ENCODE measurements at places on chromosomes 12 and 14.

GRCh38 chr14:40981247-40981646 is 625.4 kb upstream of the LRFN5 start:
- DNase-seq, result no peak

DNA sequence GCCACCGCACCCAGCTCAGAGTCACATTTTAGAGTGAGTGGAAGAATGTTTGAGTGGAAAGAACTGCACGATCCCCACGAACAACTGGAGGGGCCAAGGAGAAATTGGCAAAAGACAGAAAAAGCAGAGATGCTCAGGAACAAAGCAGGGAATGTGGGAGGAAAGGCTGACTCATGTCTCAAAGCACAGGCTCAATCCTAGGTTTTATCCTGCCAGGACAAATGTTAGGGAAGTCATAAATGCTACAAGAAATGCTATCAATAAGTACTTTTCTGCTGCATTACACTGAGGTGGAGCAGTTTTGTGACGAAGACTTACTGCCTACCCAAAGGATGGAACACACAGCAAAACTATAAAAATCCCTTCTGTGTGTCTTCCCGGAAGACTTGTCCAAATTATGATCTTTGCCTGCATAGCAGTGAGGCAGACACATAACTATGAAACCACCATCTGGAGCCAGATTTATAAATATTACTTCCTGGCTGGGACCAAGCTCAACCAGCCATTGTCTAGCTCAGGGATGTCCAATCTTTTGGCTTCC is 26.7 kb downstream of the NIN start:
- no peak for DNase-seq

DNA sequence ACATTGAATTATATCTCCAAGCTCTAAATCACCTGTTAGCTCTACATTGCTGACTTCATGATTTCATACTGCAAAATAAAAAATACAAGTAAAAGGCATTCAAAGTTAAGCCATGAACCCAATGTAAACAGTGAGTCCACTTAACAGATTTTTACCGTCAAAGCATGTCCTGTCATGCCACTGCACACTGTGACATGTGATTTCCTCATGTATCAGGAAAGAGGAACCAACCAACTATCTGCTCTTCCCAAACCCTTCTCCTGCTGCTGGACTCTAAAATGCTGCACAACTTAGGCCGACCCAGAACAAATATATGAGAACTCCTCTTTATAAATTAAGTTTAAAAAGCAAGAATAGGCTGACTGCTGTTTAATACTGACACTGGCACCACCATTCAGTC is 37.5 kb downstream of the TM7SF3 start:
- no peak for DNase-seq

DNA sequence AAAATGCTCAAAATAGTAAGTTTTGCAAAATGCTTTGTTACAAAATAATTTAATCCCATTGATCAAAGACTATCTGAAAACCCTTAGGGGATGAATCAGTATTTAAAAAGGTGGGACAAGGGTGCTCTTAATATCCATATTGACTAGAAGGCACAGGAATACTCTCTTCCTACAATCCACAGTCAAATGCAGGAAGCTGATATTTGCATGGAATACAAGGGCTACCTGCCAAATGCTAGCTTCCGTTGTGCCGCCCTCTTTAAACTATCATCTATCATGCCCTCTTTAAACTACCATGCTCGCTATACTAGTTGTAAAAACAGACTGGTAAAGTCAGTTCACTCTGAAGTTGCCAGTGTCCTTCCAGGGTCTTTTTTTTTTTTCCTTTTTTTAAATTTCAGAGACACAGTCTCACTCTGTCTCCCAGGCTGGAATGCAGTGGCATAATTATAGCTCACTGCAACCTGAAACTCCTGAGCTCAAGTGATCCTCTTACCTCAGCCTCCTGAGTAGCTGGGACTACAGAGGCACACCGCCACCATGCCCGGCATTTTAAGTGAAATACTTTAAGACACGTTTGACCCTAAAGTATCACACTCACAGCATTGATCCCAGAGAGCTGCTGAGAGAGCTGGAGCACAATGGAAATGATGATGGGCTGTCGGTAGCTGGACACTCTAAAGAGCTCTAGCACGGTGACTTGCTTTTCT is 6.7 kb downstream of the SLC2A3 start:
- DNase-seq, result no peak

DNA sequence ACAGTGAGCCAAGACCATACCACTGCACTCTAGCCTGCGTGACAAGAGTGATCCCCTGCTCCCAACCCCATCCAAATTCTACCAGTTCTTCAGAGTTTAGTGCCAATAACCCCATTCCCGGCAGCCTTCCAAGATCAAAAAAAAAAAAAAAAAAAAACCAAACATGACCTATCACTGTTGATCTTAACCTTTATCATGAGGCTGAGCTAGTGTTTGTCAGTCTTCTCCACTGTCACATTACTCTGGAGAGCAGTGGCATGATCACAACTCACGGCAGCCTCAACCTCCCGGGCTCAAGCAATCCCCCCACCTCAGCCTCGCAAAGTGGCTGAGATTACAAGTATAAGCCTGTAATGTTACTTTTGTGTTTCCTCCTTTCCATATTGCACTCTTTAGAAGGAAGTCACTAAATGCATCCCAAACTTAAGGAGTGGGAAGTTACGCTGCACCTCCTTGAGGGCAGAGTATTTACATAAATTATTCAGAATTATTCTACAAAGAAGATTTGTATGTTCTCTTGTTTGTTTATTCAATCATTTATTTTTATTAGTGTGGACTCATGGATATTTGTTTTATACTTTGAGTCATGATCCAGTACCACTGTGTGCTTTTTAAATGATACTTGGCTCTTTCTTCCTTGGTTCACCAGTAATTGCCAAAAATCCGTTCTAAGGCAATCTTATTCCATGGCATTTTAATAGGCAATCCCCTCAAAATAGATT is 31.5 kb upstream of the FAM222A start:
- DNase-seq, result no peak

DNA sequence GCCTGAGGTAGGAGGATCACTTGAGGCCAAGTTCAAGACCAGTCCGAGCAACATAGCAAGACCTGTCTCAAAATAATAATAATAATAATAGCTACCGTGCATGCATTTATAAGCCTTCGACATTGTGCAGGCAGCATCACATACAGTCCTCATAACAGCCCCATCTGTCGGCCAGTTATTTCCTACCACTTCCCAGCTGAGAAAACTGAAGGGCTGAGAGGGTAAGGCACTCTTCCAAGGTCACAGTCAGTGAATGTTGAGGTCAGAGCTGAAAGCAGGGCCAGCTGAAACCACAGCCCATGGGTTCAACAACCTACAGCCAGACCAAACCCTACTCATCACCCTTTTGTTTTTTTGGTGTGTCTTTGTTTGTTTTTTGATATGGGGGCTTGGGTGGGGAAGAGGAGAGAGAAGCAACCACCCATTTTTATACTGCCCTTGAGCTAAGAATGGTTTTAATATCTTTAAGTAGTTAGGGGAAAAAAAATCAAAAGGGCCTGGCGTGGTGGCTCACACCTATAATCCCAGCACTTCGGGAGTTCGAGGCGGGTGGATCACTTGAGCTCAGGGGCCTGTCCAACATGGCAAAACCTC is 16.8 kb upstream of the ITPK1 start:
- DNase-seq, result peak; percentile 62

GRCh38 chr14:69325646-69326265 is 65.8 kb downstream of the GALNT16 start:
- peak; percentile 42 for DNase-seq

DNA sequence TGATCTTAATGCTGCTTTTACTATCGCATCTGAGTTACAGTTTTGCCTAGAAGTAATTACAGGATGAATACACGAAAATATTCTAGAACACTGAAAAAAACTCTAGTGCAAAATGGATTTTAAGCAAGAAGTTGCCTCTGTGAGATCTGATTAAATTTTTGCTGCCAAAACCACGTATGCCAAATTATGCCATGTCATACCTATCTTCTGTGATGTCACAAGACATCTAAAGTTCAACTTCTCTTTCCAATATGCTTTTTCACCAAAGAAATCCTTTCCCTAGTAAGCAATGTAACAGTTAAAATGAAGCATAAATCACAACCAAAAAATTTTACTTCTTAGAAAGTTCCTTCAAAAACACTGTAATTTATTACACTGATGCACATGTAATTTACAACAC is 39.6 kb downstream of the HECTD4 start:
- no peak for DNase-seq

DNA sequence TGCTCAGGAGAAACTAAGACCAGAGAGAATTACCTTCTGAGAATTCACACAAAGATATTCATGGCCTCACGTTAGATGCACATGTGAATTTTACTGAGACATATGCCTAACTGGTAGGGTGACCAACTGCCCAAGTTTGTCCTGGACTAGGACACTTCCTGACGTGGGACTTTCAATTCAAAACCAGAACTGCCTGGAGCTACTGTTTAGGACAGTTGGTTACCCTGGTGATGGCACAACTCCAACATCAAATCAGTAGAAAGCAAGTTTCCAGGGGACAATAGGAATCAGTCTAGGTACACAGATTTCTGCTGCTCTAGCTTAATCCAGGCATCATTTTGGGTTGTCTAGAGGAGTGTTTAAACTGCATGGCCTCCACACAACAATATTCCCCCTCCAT is 178.7 kb downstream of the GXYLT1 start:
- no peak for DNase-seq

GRCh38 chr12:59070322-59070933 is 150.1 kb upstream of the LRIG3 start:
- DNase-seq, result no peak

DNA sequence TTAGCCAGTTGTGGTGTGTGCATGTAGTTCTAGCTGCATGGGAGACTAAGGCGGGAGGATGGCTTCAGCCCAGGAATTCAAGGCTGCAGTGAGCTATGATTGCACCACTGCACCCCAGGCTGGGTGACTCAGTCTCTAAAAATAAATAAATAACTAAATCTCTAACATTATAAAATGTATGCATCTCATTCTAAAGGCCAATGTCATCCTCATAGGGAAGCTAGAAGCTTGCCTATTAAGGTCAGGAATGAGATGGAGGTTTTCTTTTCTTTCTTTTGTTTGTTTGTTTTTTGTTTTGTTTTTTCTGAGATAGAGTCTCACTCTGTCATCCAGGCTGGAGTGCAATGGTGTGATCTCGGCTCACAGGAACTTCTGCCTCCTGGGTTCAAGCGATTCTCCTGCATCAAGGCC is 48.8 kb upstream of the PAPLN start:
- DNase-seq, result no peak

DNA sequence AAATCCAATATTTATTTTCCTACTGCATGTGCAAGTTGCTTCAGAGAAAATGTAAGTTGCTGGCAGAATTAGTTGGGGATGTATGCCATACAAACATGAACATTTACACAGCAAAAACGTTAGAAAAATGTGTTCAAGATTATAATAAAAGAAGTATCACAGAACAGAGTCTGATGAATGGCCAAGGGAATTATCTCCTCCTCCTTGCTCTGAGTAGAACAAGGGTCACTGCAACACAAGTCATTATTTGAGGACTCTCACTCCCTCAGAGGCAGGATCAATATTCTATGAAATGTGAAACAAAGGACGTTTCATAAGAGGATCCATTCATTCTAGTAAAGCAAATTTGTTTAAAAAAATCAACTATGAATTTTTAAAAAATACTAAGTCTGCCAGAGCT is 177.8 kb downstream of the PRKD1 start:
- DNase-seq, result no peak

DNA sequence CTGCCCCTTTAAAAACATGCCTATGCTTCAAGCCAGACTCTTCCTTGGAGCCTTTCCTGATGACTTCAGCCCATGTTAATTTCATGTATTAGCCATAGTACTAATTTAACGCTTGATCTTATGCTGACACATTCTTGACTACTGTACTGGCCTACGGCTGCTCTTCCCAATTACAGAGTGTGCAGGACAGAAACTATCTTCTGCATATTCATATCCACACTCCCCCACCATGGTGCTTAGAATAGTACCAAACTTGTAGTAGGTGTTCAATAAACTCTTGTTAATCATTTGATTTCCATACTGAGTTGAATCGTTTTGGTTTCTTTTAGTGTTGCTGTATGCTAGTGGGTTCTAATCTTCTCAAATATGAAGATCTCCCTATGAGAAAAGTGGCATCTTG is 21.8 kb upstream of the DGLUCY start:
- DNase-seq, result no peak

DNA sequence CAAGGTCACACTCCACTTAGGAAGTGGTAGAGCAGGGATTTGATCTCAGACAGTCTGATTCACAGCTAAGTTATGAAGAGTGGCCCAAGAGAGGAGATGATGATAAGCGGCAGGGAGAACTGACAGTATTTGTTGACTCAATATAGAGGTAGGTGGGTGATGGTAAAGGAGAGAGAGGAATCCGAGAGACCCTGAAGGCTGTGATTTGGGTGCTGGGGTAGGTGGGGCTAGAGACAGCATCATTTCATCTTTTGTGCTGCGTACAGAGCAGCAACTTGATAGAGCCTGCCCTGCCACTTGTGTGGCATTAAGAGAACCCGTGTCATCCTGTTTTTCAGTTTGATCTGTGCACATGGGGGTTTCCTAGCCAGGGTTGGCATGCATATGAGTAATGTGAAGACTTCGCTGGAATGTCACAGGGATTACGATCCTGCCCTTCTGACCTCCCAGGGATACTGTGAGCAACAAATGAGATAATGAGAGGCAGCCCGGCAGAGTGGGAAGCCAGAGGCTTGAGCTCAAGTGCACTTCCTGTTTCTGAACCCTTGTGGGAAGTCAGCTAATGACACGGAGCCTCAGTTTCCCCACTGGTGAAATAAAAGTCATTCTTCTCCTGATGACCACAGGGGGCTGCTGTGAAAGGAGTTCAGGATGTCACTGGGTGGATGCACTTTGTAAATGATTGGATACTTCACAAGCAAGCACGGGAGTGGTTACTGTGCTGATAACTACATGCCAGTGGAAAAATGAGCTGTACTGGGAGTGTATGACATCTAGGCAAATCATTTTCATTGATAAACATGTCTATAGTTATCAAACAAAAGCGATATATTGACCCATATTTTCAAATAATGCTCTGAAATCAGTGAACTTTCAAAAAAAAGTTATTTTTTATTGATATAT is 59.5 kb upstream of the IGF1 start:
- DNase-seq, result peak; percentile 9

- DNase-seq, result no peak
These were observed 52.5 kb upstream of the PPP2R5C start for GRCh38 chr14:101708853-101709532.

GRCh38 chr12:87304406-87304805 is 724.8 kb downstream of the C12orf50 start:
- DNase-seq, result peak; percentile 6

- DNase-seq, result no peak
These were observed 270.8 kb upstream of the BTG1 start for GRCh38 chr12:92416385-92416812.

Measured in GM23338 (cell line).